ENCODE measurements at places on chromosomes 2 and 18. TPM values are rescaled to one million over a fixed set of nuclear protein-coding genes. Genes with fewer than 3 reads are reported as not detected.

The TMEM169 gene
- not detected for total RNA-seq

The RAMP1 gene
- total RNA-seq: 25.9 TPM

The TUBB8B gene
- total RNA-seq: not detected

The SCN2A gene
- 0.16 TPM for total RNA-seq

The BARD1 gene
- 27.8 TPM for total RNA-seq

The HADHB gene
- total RNA-seq: 147 TPM

The CD8A gene
- total RNA-seq: 0.96 TPM

DNA sequence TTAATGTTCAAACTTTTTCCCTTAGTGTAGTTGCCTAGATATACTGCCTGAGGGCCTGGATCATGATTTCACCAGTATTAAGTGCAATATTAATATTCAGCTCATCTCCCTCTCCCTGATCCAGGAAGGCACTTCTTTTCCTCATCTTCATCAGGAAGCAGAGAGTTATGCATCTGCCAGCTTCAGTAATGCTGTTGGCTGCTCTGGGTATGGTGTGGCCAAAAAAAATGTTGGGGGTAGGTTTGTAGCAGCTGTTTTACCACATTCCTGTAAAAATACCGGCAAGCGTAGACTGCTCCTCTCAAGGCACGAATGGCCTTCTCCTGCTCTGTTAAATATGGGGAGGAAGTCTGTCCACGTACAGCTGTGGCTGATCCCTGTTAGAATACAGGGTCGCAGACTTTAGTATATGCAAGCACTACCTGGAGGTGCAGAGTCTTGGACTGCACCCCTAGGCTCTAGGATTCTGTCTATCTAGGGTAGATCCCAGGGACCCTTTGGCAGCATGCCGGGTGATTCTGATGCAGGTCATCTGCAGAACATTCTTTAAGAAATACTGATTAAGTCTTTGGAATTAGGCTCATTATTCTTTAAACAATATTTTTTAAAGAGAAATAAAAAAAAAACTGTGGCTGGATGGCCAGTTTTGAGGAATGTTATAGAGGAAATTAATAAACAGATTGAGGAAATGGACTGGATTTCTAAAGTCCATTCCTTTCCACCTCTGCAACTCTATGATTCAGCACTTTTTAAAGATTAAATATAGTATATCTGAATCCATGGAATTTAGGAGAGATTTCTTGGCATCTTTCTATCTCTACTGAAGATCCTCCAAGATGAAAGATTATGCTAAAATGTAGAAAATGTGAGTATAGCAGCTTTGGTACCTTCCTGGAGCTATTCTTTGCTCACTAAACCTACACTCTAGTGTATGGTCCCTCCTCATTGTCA is 21.0 kb upstream of the GLS start:
- DNase-seq: no peak
- H3K4me3 ChIP-seq: no peak overlapping the region
- H3K27ac ChIP-seq: peak overlapping the region; percentile 54

GRCh38 chr2:69975136-69975852 is 13.9 kb upstream of the ASPRV1 start:
- no peaks in the 10 kb centered on the region for H3K4me1 ChIP-seq
- no peak overlapping the region for H3K4me3 ChIP-seq
- no peaks in the 10 kb centered on the region for H3K36me3 ChIP-seq

- H3K27me3 ChIP-seq: no peaks in the 10 kb centered on the region
- no peak overlapping the region for H3K4me3 ChIP-seq
- DNase-seq: no peak
- H3K36me3 ChIP-seq: no peaks in the 10 kb centered on the region
- H3K27ac ChIP-seq: no peak overlapping the region
These were observed 165.2 kb upstream of the ALKAL2 start for GRCh38 chr2:453132-453531.

- no peak overlapping the region for H3K27ac ChIP-seq
- no peaks in the 10 kb centered on the region for H3K27me3 ChIP-seq
- no peak overlapping the region for H3K4me3 ChIP-seq
- no peaks in the 10 kb centered on the region for H3K4me1 ChIP-seq
- no peaks in the 10 kb centered on the region for H3K36me3 ChIP-seq
These were observed 686.0 kb downstream of the NRXN1 start for GRCh38 chr2:50345701-50346591.

DNA sequence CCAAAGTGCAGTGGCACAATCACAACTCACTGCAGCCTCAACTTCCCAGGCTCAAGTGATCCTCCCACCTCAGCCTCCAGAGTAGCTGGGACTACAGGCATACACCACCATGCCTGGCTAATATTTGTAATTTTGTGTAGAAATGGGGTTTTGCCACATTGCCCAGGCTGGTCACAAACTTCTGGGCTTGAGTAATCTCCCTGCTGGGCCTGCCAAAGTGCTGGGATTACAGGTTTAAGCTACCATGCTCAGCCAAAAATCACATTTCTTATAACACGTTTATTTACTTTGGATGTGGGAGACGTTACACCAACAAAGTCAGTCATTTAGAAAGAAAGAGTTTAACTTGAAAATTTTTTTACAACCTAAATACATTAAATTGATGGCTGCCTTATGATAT is 209.0 kb upstream of the VWC2L start:
- H3K36me3 ChIP-seq: no peaks in the 10 kb centered on the region
- DNase-seq: no peak
- H3K4me3 ChIP-seq: no peak overlapping the region
- H3K27me3 ChIP-seq: no peaks in the 10 kb centered on the region

DNA sequence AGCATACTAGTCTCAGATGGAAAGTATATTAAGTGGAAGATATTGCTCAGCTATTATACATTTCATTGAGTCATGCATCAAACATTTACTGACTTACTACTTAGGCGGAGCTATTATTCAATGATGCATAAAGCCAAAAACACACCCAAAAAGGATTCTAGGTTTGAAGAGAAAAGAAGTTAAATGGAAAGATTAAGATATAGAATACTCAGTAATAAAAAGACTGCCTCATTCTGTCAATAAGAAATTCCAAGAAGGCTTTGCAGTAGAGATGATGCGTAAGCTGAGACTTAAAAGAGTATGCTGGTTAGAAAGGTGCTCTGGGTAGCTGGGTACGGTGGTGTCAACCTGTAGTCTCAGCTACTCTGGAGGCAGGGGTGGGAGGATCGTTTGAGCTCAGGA is 27.6 kb downstream of the STK17B start:
- H3K27ac ChIP-seq: no peak overlapping the region
- no peaks in the 10 kb centered on the region for H3K4me1 ChIP-seq
- H3K27me3 ChIP-seq: no peaks in the 10 kb centered on the region
- no peak overlapping the region for H3K4me3 ChIP-seq
- no peak for DNase-seq

DNA sequence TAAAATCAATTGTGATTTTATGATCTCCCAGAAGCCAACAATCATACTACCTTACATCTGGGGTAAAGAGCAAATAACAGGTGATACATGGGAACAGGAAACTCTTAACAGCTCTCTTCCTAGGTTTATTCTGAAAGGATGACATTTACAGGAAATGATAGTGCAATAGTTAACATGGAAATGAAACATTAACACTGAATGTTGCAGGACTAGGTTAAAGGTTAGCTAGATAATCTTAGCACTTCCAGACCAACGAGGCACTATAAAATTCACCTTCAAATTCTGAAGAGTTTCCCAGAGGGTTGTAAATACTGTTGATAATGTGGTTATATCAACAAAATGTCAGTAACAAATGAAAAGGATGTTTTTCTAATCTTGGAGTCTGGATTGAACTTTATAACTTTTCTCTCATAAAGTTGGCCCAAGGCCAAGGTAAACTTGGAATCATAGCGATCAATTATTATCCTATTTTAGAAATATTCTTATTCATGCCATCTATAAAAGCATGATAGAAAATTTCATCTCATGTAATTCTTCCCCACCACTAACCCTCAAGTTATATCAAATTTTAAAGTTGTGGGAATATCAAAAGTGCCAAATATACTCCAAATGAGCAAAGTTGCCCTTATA is 32.9 kb upstream of the GCG start:
- no peaks in the 10 kb centered on the region for H3K36me3 ChIP-seq
- no peak overlapping the region for H3K27ac ChIP-seq
- H3K27me3 ChIP-seq: no peaks in the 10 kb centered on the region
- DNase-seq: no peak

- H3K36me3 ChIP-seq: no peaks in the 10 kb centered on the region
- no peak overlapping the region for H3K27ac ChIP-seq
- no peaks in the 10 kb centered on the region for H3K4me1 ChIP-seq
- no peak overlapping the region for H3K4me3 ChIP-seq
- no peaks in the 10 kb centered on the region for H3K27me3 ChIP-seq
These were observed 417.1 kb upstream of the CDH2 start for GRCh38 chr18:28594034-28594433.

GRCh38 chr2:31151501-31151900 is 13.3 kb upstream of the GALNT14 start:
- H3K27me3 ChIP-seq: no peaks in the 10 kb centered on the region
- no peak overlapping the region for H3K4me3 ChIP-seq
- H3K4me1 ChIP-seq: no peaks in the 10 kb centered on the region
- H3K36me3 ChIP-seq: no peaks in the 10 kb centered on the region

- no peaks in the 10 kb centered on the region for H3K27me3 ChIP-seq
- no peak overlapping the region for H3K4me3 ChIP-seq
- DNase-seq: peak; percentile 85
These were observed 189.6 kb upstream of the SP5 start for GRCh38 chr2:170525566-170525900.

GRCh38 chr18:24015639-24016631 is 1.4 kb downstream of the TTC39C start:
- H3K27me3 ChIP-seq: no peaks in the 10 kb centered on the region
- peak overlapping the region; percentile 57 for H3K27ac ChIP-seq
- no peaks in the 10 kb centered on the region for H3K4me1 ChIP-seq
- H3K36me3 ChIP-seq: no peaks in the 10 kb centered on the region
- no peak for DNase-seq
